ENCODE measurements at places on chromosomes 11 and 22. TPM values are rescaled to one million over a fixed set of nuclear protein-coding genes. Genes with fewer than 3 reads are reported as not detected.

Gene SSTR3
- total RNA-seq, result not detected

Gene OTOG
- not detected for total RNA-seq

Gene ROM1
- 6.7 TPM for total RNA-seq

Gene MGAT3
- total RNA-seq, result 0.23 TPM

Gene DDI1
- total RNA-seq, result not detected

Gene RBX1
- total RNA-seq, result 75.8 TPM

Gene NXF1
- 12.1 TPM for total RNA-seq

Gene KRTAP5-1
- total RNA-seq, result not detected

Gene APOL1
- total RNA-seq, result 45.5 TPM

Gene MISFA
- total RNA-seq, result 1.8 TPM

Gene DLG2
- 0.45 TPM for total RNA-seq

Gene DDTL
- 11.0 TPM for total RNA-seq

Gene FIBIN
- 61.7 TPM for total RNA-seq

Gene P2RY6
- 0.12 TPM for total RNA-seq

Gene APIP
- total RNA-seq, result 17.1 TPM

Gene PHF21B
- not detected for total RNA-seq

Gene SRPRA
- 48.0 TPM for total RNA-seq

Gene SHISA8
- total RNA-seq, result not detected

All from smooth muscle cell of the coronary artery (primary cell).